ENCODE measurements at places on chromosomes 13 and 19.

DNA sequence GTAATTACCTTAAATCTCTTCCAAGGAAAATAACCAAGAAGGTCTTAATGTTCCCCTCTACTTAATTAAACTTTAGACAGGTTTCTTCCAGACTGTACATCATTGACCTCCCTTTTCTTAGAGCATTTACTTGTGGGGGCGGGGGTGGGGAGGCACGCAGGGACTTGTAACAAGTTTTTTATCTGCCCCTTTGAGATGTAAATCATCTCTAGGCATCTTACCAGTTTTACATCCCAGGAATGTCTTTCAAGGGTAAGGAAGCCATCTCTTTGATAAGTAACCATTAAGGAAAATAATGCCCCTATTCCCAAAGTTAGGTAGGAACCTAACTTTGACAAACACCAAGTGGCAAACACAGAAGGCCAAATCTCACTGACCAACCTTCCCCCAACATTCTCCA lies 528.6 kb downstream of the SUCLA2 start:
- no peak for DNase-seq

DNA sequence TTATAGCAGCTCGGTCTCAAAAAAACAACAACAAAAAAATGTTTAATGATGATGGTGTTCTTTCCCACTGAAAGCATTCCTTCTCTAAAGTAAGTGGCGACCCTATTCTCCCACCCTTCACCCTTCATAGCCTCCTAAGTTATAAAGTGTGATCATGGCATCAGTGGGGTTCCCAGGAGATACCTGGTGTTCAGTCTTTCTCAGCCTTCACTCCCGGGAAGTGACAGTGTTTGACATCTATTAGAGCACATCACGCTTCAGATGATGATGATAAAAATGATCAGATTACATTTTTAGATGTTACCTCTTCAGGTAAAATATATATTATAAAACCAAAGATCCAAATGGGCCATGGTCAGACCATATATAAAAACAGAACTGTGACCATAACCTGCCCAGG lies 51.0 kb downstream of the TGDS start:
- no peak for DNase-seq

DNA sequence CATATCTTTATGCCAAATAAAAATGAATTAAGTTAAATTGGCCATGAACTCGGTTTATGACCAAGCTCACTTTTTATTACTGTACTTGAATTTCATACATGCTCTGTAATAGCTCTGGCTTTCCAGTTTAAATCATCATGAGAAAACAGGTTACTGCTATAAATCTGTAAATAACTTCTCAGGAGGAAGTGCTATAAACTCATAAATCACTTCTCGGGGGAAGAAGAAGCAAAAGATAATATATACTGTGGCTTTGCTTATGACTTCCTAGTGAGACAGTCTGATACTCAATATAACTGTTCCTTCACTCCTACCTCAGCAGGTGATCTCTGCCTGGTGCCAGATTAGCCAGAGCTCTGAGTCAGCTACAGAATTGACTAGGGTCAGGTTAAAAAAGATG lies 12.5 kb downstream of the SUPT20H start:
- no peak for DNase-seq

DNA sequence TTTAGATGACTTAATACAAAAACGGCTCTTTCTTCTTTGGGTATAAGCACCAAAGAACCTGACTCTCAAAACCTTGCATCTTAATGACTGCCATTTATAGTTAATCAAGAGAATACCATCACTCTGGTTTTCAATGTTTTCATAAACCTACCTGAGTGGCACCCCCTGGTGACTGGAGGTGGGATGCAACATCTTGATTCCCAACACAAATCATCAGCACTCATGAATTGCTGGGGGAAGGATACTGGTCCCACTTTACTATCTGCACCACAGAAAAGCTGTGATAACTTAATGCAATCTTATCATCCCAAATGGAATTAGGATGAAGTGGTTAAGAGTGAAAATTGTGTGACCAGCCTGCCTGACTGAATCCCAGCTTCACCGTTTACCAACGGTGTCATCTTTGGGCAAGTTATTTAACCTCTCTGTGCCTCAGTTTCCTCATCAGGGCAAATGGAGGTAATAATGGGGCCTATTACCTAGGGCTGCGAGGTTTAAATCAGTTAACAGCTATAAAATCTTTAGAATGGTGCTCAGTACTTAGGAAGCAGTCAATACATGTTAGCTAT lies 366.4 kb downstream of the KLF12 start:
- no peak for DNase-seq

GRCh38 chr13:38941353-38941945 lies 49.2 kb downstream of the STOML3 start:
- DNase-seq = no peak

- DNase-seq = no peak
These were observed 32.7 kb downstream of the ALG5 start for GRCh38 chr13:36966404-36966803.

DNA sequence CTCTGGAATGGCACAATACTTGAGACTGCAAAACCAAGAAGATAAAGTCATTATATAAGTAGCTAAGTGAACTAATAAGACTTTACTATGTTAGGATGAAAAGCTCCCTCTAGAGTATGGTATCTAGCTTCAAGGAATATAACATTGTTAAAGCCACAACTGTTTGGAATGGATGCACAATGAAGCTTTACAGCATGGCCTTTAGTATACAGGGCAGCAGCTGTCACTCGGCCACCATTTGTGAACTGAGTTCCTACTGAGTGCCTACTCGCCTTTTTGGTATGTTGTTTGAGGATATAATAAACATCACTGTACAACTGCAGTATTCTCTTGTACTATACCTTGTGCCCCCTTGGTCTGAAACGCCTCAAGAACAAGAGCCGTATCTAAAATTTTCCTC lies 6.8 kb downstream of the ALG5 start:
- no peak for DNase-seq
